ENCODE measurements at places on chromosomes 4 and X. TPM values are rescaled to one million over a fixed set of nuclear protein-coding genes. Genes with fewer than 3 reads are reported as not detected.

GRCh38 chrX:39427492-39427891 is 626.2 kb downstream of the MID1IP1 start:
- no peak overlapping the region for H3K27ac ChIP-seq
- H3K36me3 ChIP-seq, result no peaks in the 10 kb centered on the region

GRCh38 chr4:46393606-46394005 is 3.7 kb upstream of the GABRA2 start:
- peaks cover 16% of the 10 kb centered on the region for H3K4me1 ChIP-seq
- H3K4me3 ChIP-seq, result no peak overlapping the region
- DNase-seq, result no peak
- H3K36me3 ChIP-seq, result no peaks in the 10 kb centered on the region
- H3K27ac ChIP-seq, result no peak overlapping the region
- peaks cover 59% of the 10 kb centered on the region for H3K27me3 ChIP-seq

The BEX5 gene
- 0.99 TPM for total RNA-seq

GRCh38 chr4:6668391-6668790 is 25.3 kb upstream of the S100P start:
- no peak overlapping the region for H3K4me3 ChIP-seq
- H3K4me1 ChIP-seq, result peaks cover 17% of the 10 kb centered on the region
- no peak overlapping the region for H3K27ac ChIP-seq
- peaks cover 6% of the 10 kb centered on the region for H3K36me3 ChIP-seq

The CLGN gene
- total RNA-seq, result 47.0 TPM

DNA sequence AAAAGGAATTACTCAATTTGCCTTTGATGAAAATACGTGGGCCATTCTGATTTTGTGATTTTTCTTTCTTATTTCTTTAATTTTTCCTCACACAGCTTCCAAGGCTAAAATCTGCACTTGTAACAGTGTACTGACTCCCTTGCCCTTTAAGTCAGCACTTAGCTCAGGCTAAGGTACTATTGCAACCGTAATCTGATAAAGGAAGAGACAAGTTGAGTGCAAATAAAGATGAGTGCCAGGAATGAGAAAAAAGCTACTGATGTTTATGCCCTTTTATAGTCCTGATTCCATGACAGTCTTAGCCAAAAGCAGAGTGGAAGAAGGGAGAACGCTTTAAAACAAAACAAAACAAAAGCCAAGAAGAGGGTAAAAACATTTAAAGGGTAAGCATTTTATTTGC is 6.0 kb downstream of the DMD start:
- no peaks in the 10 kb centered on the region for H3K36me3 ChIP-seq
- H3K27me3 ChIP-seq, result no peaks in the 10 kb centered on the region
- H3K4me1 ChIP-seq, result peaks cover 5% of the 10 kb centered on the region
- H3K27ac ChIP-seq, result peak overlapping the region; percentile 59

DNA sequence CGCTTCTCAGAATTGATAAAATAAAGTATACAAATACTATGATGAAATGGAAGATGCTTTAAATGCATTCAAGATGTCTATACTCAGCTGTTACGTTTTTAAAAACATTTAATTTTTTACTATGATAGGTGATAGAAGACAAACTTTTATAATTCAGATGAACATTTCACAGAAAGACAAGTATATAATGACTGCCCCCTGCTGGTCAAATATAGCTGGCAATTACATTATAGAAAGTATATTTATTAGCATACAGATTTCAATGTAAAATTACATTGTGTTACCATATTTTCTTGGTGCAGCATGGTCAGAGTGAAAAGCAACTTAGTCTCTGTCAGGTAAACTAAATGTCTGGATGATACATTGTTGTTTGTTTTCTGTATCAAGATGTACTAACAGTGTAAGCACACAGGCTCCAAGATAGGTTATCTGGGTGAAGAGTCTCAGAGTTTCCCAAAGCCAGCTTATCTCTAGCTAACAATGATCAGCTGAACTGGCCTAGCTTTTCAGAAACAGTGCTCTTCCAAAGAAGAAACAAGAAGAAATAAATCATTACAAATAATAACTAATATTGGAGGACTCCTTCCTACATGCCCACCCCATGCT is 54.1 kb downstream of the SRPX start:
- no peaks in the 10 kb centered on the region for H3K4me1 ChIP-seq
- DNase-seq, result no peak
- H3K4me3 ChIP-seq, result no peak overlapping the region
- no peaks in the 10 kb centered on the region for H3K36me3 ChIP-seq
- no peaks in the 10 kb centered on the region for H3K27me3 ChIP-seq

DNA sequence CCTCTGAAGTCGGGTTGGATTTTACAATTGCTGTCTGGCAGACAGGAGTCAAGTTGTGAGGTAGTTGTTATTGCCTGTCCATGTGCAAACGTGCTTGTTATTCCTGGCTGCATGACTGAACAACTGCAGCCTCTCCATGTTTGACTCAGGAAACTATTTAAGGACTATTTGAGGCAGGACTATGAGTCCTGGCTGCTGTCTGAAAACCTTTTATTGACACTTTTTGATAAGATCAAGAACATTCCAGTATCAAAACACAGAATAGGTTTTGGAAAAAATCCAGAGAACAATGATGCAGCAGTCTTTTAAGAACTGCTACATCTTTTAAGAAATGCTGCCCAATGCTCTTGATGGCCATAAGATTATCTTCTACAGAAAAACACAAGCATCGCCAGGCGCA is 10.0 kb upstream of the SPRY1 start:
- H3K4me3 ChIP-seq, result no peak overlapping the region
- no peaks in the 10 kb centered on the region for H3K36me3 ChIP-seq
- peak overlapping the region; percentile 54 for H3K27ac ChIP-seq
- no peaks in the 10 kb centered on the region for H3K27me3 ChIP-seq
- peaks cover 16% of the 10 kb centered on the region for H3K4me1 ChIP-seq

GRCh38 chrX:44343412-44344141 is at the start of gene EFHC2:
TSS of gene EFHC2 (minus strand) at chrX:44343672. CDS start at chrX:44343588, 84 bp downstream.
- peaks cover 4% of the 10 kb centered on the region for H3K4me1 ChIP-seq
- H3K27ac ChIP-seq, result peak within 1 kb of the TSS; percentile 30
- H3K4me3 ChIP-seq, result peak within 1 kb of the TSS; percentile 63
- DNase-seq, result peak; percentile 29
- no peaks in the 10 kb centered on the region for H3K36me3 ChIP-seq
- no peaks in the 10 kb centered on the region for H3K27me3 ChIP-seq

The CXXC4 gene
- 4.5 TPM for total RNA-seq

The ATOH1 gene
- total RNA-seq, result not detected

DNA sequence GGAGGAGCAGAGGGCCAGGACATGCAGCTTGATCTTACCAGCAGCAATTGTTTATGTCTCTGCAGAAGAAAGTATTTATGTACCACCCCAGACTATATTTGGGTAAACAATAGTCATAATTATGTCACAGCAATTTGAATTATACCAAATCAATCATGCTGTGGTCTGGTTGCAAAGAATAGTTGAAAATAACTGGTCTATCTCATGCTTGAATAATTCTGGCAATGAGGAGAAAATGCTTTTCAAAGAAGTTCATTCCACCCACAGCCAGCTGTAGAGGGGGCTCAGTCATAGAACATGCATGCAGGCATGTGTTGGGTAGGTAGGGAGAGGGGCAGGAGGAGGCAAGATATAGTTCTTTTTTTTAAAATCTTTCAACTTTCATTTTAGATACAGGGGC is 399.2 kb downstream of the IL15 start:
- H3K36me3 ChIP-seq, result no peaks in the 10 kb centered on the region
- H3K27me3 ChIP-seq, result no peaks in the 10 kb centered on the region
- DNase-seq, result no peak
- H3K27ac ChIP-seq, result no peak overlapping the region
- no peak overlapping the region for H3K4me3 ChIP-seq

DNA sequence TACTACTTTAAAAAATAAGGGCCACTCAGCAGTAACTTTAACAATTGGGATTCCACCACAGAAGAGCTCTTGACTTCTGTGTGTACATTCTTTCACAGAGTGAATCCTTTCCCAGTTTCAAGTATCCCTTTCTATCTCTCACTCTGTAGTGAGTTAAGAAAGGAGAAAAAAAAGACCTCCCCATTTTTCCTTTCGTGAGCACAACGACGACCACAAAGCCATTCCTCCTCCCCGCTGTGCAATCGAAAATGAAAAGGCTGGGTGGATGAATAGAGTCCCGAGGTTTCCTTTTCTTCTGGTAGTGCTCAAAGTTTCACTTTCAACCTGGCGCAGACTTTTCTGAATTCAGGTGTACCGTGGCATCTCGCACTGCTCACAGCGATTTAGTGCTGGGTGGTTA is 58.0 kb downstream of the TAB3 start:
- no peak for DNase-seq
- H3K36me3 ChIP-seq, result peaks cover 21% of the 10 kb centered on the region
- H3K4me3 ChIP-seq, result no peak overlapping the region
- H3K4me1 ChIP-seq, result no peaks in the 10 kb centered on the region
- no peak overlapping the region for H3K27ac ChIP-seq
- H3K27me3 ChIP-seq, result no peaks in the 10 kb centered on the region

- no peak overlapping the region for H3K27ac ChIP-seq
- H3K27me3 ChIP-seq, result no peaks in the 10 kb centered on the region
- H3K4me1 ChIP-seq, result no peaks in the 10 kb centered on the region
- no peak overlapping the region for H3K4me3 ChIP-seq
- H3K36me3 ChIP-seq, result no peaks in the 10 kb centered on the region
Observed at GRCh38 chrX:100895365-100896075, 21.4 kb upstream of the NOX1 start.

DNA sequence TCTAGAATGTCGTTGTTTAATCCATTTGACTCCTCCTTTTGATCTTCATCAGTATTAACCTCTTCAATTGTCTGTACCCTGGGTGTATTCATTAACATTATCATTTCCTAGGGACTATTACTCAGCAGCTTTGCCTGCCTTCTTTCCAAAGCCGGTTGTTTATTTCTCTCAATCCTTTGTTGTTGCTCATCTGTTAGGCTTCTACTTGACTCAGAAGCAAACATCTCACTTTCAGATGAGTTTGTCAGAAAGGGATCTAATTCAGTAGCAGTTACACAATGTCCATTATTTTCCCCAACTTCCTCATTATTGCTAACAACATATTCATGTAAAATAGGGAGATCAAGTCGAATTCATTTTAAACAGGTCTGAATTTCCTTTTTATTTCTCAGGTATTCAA is 22.1 kb upstream of the HSD17B10 start:
- no peak for DNase-seq
- no peak overlapping the region for H3K27ac ChIP-seq
- no peaks in the 10 kb centered on the region for H3K27me3 ChIP-seq
- no peaks in the 10 kb centered on the region for H3K4me1 ChIP-seq

The CSAG3 gene
- total RNA-seq, result not detected

GRCh38 chr4:77031544-77031943 is 44.2 kb downstream of the CCNI start:
- H3K27me3 ChIP-seq, result no peaks in the 10 kb centered on the region
- no peak for DNase-seq
- H3K27ac ChIP-seq, result no peak overlapping the region
- peaks cover 83% of the 10 kb centered on the region for H3K36me3 ChIP-seq
- H3K4me3 ChIP-seq, result no peak overlapping the region
- no peaks in the 10 kb centered on the region for H3K4me1 ChIP-seq

The C4orf50 gene
- total RNA-seq, result not detected

DNA sequence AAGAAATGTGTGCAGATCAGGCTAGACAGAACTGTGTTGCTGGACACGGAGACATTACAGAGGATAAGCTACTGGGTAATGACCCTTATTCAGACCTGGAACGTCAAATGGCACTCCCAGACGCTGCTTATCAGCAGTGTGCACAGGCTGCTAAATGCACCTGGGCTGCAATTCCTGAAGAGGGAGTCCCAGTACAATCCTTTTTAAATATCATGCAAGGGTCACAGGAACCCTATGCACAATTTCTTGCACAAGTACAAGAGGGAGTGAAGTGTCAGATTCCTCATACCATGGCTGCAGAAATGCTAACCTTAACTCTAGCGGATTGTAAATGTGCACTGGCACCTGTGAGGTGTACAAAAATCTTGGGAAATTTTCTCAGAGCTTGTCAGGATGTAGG is 16.9 kb downstream of the SPIN2B start:
- DNase-seq, result no peak
- no peak overlapping the region for H3K27ac ChIP-seq
- no peaks in the 10 kb centered on the region for H3K4me1 ChIP-seq
- H3K36me3 ChIP-seq, result peaks cover 14% of the 10 kb centered on the region

The SERPINA7 gene
- not detected for total RNA-seq

The LIN54 gene
- 6.2 TPM for total RNA-seq

The GPR50 gene
- total RNA-seq, result not detected

The LANCL3 gene
- total RNA-seq, result 0.27 TPM

DNA sequence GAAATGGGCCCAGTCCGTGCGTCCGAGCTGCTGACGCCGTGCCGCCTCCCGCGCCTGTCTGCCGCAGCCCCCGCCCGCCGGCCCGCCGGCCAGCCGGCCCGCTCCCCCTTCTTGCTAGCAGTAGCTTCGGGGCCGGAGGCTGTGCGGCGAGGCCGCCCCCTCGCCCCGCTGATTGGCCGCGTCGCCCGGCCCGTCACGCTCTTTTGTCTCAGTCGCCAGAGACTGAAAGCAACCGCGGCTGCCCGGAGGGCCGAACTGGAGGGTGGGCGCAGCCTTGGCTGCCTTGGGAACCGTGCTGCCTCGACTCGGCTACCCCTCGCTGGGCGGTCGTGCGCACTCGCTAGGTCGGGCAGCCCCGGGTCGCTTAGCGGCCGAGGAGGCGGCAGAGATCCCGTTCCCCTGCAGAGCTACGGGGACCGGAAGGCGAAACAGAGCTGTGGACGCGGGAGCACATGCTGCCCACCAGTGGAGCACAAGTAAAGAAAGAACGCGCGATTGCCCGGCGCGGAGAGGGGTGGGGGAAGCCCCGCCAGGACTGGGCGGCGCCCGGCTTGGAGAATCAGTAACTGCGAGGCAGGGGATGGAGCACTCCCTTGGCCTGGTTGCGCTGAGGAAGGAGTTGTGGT is at the start of gene ZCCHC18:
Gene ZCCHC18 (plus strand): TSS at position 198 of the 626 bp plus-strand sequence. CDS start 1,589 bp downstream, outside the sequence.
- H3K4me3 ChIP-seq, result peak within 1 kb of the TSS; percentile 73
- H3K27ac ChIP-seq, result peak within 1 kb of the TSS; percentile 75
- DNase-seq, result peak; percentile 38
- H3K4me1 ChIP-seq, result peaks cover 7% of the 10 kb centered on the region
- no peaks in the 10 kb centered on the region for H3K36me3 ChIP-seq
- no peaks in the 10 kb centered on the region for H3K27me3 ChIP-seq

DNA sequence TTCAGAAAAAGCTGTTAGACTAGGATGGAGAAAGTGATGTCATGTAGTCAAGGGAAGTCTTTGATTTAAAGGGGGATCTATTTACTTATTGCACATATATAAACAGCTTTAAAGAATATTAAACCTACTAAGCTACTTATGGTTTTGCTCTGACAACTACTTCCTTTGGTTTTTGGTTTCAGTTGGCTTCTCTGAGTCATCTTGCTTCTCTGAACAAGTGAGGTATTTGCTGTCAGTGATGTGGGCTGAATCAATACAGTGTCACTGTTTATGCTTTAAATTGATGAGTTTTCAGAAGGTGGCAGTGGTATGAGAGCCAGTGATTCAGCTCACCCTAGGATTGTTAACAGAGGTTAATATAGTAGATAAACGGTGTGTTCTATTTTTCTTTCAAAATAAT is 75.1 kb downstream of the CEP44 start:
- H3K36me3 ChIP-seq, result no peaks in the 10 kb centered on the region
- H3K27ac ChIP-seq, result no peak overlapping the region
- no peak for DNase-seq
- H3K4me1 ChIP-seq, result no peaks in the 10 kb centered on the region

The ZAR1 gene
- not detected for total RNA-seq

DNA sequence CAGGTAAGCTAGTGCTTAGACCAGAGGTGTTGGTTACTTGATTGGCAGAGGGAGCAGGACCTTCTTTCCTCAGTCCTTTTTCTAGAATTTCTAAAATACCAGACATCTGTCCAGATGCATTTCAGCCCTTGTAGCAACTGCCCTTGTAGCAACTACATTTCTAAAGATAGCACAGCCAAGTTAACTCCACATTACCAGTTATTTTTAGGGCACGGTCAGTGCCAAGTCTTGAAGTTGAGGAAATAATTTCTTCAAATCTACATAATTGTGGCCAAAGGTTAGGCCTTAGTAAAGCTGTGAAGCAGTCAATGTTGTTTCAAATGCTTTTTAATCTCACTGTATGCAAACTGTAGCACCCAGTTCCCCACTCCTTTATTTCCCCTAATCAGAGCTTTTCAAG is 62.9 kb downstream of the MID1IP1 start:
- H3K36me3 ChIP-seq, result no peaks in the 10 kb centered on the region
- DNase-seq, result no peak
- peak overlapping the region; percentile 69 for H3K27ac ChIP-seq
- no peak overlapping the region for H3K4me3 ChIP-seq

All from left ventricle myocardium inferior (tissue), 1 donor.